Cardiac muscle cell (in vitro differentiated cells and primary cell): ENCODE measurements at places on chromosomes 7 and 10. TPM values are rescaled to one million over a fixed set of nuclear protein-coding genes. Genes with fewer than 3 reads are reported as not detected.

GRCh38 chr7:83655951-83656556 lies 7.1 kb upstream of the SEMA3E start:
- DNase-seq: peak; percentile 51

DNA sequence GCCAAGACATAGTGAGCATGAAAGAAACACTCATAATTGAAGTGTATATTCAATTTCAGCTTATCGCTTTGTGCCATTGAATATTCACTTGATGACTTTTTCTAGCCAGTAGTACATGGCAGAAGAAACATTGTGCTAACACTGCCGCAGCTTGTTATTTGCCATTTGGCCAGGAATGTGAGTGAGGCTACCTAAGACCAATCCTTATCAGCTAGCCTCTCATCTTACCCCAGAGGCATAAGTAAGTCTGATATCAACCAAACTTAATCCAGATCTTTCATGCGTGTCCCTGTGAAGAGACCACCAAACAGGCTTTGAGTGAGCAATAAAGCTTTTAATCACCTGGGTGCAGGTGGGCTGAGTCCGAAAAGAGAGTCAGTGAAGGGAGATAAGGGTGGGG lies 586.0 kb upstream of the MBL2 start:
- no peak for DNase-seq

- DNase-seq: no peak
Observed at GRCh38 chr10:103783681-103784080, 71.7 kb downstream of the SH3PXD2A start.

DNA sequence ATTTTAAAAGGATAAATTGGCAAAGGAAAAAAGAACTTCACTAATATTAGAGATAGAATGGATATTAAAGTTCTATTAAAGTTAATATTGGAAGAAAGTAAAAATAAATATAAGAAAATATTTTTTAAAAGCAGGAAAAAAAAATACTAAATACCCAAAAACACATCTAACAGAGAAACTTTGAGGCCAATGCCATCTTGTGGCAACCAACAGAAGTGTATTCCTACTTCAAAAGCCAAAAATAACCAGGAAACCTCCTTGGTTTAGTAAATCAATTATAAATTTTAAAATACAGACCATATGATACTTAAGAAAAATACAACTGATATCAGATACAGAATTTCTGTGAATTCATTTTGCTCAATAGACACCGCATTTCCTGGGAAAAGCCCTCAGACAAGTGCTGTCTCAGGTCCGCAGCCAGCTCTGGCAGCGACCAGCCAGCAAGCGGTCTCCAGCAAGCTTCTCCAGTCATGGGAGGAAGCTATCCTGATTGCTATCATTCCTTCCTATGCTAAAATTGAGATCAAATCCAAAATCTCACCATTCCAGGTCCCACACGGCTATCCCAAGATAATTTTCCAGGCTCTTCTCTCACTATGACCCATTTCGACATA lies 65.3 kb downstream of the LMBR1 start:
- DNase-seq: peak; percentile 50

GRCh38 chr7:21704359-21704758 lies 161.5 kb downstream of the DNAH11 start:
- DNase-seq: no peak

DNA sequence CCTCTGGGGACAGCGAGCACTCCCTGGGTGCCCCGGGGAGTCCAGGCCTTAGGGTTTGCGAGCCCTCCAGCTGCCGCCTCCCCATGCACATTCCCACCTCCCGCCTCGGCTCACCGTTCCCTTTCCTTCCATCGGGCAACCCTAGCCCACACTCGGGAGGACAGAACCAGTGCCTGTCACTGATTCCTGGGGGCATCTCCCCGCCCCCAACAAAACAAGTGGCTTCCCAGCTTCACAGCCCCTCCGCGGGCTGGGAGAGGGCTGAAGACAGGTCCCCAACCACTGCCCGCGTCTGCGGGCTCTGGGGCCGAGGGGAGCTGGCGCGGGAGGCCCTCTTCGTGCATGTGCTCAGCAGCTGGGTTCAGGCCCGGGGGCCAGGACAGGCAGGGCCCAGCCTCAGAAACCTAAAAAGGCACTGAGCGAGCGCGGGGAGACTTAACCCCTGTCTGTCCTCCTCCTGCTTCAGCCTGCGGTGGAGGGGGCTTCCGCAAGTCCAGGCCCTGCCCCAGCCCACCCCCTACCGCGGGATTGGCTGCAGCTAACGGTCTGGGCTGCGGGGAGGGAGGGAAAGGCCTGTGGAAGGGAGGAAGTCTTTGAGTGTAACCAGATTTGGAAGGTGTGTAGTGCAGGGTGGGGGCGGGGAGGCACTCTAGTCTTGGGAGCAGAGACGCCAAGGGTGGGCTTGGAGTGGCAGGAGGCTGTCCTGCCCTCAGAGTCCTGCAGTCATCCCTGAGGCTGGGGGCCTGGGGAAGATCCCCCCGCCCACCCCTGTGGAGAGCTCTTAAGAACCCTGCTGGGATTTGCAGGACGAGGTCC lies 1.2 kb downstream of the FLNC start:
- peak; percentile 77 for DNase-seq

DNA sequence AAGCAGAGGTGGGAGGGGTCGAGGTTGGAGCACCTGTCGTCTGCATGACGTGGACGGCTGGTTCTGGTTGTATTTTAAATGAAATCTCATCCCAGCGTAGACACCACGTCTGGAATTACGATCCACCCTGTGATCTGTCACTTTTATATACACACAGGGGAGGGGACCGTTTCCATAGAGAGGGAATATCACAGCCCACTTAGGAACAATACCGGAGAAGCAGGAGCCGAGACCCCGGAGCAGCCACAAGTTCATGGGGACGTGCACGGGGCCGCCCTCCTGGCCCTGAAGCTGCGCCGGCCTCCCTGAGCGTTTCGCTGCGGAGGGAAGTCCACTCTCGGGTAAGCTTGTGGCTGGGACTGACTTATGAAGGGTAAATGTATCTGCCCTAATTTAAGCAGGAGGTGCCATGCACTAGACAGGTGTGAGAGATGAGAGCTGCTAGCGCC lies at the start of gene UCN3:
UCN3 (plus strand) TSS at position 77 of the 449 bp plus-strand sequence. CDS start 8,755 bp downstream, outside the sequence.
- DNase-seq: no peak

DNA sequence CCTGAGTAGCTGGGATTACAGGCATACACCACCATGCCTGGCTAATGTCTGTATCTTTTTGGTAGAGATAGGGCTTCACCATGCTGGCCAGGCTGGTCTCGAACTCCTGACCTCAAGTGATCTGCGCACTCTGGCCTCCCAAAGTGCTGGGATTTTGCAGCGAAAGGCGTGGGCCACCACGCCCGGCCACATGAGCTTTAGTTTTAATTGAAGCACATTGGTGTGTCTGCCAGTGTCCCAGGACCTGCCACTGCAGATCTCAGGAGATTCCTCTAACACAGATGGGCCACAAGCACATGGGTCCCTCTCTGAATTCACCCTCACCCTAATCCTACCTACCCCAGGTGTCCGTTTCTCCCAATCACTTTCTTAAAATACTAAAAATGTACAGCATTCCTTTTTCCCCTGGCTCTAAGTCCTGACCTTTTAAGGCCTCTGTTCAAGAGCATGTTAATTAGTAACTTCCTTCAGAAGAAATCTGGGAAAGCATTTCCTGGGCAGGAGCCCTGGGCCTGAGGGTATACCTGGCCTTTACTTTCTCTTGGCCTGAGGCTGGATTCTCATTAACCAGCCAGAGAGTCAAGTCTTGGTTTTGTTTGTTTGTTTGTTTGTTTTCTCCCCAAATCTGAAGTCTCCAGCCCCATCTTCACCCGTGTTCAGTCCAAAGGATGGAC lies 82.6 kb downstream of the PRPF18 start:
- DNase-seq: no peak

GRCh38 chr7:88073626-88074025 lies 139.6 kb downstream of the ADAM22 start:
- no peak for DNase-seq

DNA sequence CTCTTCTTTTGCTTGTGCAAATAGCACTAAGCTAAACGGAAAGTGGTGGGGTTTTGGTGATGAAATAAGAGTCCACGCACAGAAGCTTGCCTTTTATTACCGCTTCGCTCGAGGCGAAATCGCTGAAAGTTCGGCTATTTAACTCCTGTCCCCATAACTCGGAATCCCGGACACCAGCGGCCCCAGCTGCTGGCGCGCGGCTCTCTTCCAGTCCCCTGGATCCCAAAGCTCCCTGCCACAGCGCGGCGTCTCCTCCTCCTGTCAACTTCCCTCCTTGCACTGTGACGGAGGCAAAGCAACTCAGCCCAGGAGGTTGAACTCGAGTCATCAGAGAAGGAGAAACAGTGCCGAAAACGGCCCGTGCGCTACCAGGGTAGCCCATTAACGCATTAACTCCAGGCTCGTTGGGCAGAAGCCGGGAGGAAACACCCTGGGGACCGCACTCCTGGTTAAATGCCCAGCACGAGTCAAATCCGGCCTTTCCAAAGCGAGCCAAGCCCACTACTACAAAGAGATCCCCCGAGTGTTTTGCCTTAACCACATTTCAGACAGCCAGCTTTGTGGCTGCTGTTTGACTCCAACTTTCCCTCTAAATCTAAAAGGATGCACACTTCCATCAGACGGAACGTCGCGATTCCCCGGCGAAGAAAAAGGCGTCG lies 1.3 kb downstream of the SEMA3D start:
- peak; percentile 62 for DNase-seq

GRCh38 chr7:100200693-100201092 lies 19.1 kb upstream of the PVRIG start:
- DNase-seq: no peak

GRCh38 chr7:10221084-10221483 lies 752.6 kb upstream of the PHF14 start:
- DNase-seq: no peak

DNA sequence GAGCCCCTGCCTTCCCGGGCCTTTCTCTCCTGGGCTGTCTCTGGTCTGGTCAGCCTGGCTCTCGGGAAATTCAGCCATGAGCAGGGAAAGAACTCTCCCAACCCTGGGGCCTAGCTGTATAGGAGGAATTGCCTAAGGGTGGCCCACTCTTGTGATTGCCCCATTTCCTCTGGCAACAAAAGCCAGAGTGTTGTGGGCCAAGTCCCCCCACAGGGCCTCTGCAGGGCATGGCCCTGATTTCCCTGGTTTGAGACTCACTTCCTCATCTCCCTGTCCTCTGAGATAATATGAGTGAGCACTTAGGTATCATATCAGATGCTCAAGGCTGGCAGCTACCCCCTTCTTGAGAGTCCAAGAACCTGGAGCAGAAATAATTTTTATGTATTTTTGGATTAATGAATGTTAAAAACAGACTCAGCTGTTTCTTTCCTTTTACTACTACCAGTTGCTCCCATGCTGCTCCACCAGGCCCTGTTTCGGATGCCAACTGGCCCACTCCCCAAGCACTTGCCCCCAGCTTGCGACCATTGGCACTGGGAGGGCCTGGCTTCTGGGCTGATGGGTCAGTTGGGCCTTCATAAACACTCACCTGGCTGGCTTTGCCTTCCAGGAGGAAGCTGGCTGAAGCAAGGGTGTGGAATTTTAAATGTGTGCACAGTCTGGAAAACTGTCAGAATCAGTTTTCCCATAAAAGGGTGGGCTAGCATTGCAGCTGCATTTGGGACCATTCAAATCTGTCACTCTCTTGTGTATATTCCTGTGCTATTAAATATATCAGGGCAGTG lies 11.4 kb downstream of the IRF5 start:
- DNase-seq: peak; percentile 53

DNA sequence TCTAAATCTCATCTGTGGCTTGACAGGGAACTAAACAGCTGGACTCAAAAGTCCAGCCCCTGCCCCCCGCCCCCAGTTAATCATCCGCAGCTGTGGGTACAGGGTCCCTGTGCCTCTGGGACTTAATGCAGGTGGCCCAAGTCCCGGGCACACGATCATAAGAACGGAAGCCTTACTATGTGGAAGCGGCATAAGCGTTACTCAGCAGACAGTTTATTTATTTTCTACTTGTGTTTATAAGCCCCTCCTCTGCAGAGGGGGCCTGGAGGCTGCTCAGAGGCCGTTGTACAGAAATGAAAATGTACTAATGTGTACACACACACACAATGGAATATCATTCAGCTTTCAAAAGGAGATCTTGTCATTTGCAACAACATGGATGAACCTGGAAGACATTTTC lies 158.0 kb upstream of the TNS3 start:
- DNase-seq: no peak

- DNase-seq: peak; percentile 3
Observed at GRCh38 chr10:117131376-117132327, 6.4 kb downstream of the VAX1 start.

GRCh38 chr7:116524609-116525297 lies at the start of gene CAV1:
Gene CAV1 (plus strand): TSS chr7:116525036. CDS start chr7:116525063, 27 bp downstream.
- DNase-seq: peak; percentile 93

Gene CYP26C1
- 0.06 and 0.21 TPM in 2 replicates for total RNA-seq

Gene CYREN
- total RNA-seq: 45.9 and 68.9 TPM in 2 replicates

Gene LBX1
- total RNA-seq: not detected in 2 replicates

Gene PKD2L1
- total RNA-seq: not detected in 2 replicates

Gene ITGA8
- 1.6 and 2.0 TPM in 2 replicates for total RNA-seq

Gene GSTO2
- 1.7 and 2.2 TPM in 2 replicates for total RNA-seq

Gene TAS2R41
- not detected in 2 replicates for total RNA-seq

Gene INSYN2A
- not detected in 2 replicates for total RNA-seq

Gene RPEL1
- total RNA-seq: not detected in 2 replicates

Gene ST8SIA6
- not detected in 2 replicates for total RNA-seq

Gene PMS2
- total RNA-seq: 13.0 and 15.1 TPM in 2 replicates
